Thoracic aorta (tissue), 2 donors: ENCODE measurements at places on chromosomes 2 and 18.

- DNase-seq = no peak
Observed at GRCh38 chr2:96687711-96688640, 45.4 kb downstream of the FER1L5 start.

GRCh38 chr2:179107737-179108136 lies 57.8 kb upstream of the CCDC141 start:
- no peak for DNase-seq

GRCh38 chr2:172698041-172698863 lies 37.4 kb upstream of the RAPGEF4 start:
- DNase-seq = no peak

DNA sequence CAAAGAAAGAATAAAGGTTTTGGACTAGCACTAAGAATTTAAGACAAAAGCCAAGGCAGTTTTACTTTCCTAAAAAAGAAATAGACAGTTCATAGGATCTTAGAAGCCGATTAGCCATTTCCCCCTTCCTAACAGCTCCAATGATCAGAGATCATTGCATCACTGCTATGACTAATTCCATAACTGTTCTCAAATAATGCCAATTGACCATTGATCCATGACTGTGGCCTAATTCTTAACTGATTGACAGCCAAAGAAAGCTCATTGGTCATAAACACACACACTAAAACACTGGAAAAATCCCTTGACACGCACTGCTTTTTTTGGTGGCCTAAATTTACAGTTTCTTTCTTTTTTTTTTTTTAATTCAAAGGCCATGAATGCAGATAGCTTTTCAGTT lies 345.0 kb upstream of the ACVR2A start:
- no peak for DNase-seq

DNA sequence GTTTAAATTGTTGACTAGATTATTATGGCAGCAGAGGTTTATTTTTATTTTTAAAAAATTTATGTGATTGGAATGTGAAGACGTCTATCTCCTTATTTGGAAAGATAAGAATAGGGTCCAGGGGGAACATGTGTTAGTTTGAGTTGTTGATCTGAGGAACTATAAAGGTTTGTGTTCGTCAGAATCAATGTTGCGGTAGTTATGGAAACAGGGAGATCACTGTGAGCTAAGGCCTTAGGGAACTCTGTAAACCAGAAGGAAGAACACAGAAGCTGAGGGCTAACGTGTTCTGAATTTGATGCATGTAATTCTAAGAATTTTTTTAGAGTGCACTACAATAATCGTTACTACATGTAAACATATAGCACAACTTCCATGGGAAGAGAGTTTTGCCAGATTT lies 168.5 kb upstream of the ZSWIM2 start:
- no peak for DNase-seq

- no peak for DNase-seq
Observed at GRCh38 chr2:198211706-198212105, 407.3 kb downstream of the PLCL1 start.

- no peak for DNase-seq
Observed at GRCh38 chr18:31512203-31512764, 14.3 kb downstream of the DSG2 start.

DNA sequence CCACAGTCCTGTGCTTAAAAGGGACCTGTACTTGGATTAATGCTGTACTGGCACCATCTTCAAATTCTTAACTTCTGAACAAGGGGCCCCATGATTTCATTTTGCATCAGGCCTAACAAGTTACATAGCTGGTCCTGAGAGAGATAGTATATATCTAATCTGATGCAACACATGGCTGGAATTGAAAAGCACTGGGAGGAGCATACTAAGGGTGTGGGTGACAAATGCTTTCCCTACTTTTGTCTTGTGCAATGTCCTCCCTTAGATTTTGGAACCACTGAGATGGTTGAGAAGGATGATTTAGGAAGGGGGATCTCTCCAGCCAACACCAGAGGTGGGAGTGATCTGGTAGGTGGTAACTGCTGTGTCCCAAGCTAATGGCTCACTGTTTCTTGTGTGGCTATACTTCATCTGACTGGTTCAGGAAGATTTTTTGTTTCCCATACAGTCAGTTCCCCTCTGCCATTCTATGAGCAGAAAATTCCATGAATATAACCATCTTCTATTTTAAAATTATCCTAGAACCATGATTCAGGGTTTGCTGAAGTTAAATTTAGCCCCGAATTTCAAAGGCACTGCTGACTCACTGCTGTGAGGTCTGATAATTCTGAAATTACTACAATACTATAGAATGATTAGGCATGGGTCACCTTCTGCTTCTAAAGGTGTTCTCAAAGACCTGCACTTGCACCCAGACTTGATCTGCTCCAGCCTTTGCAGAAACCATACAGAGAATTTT lies 108.3 kb upstream of the NCKAP5 start:
- no peak for DNase-seq
